ENCODE measurements at places on chromosomes 6 and 20. TPM values are rescaled to one million over a fixed set of nuclear protein-coding genes. Genes with fewer than 3 reads are reported as not detected.

The MICAL1 gene
- total RNA-seq: 71.6 TPM

DNA sequence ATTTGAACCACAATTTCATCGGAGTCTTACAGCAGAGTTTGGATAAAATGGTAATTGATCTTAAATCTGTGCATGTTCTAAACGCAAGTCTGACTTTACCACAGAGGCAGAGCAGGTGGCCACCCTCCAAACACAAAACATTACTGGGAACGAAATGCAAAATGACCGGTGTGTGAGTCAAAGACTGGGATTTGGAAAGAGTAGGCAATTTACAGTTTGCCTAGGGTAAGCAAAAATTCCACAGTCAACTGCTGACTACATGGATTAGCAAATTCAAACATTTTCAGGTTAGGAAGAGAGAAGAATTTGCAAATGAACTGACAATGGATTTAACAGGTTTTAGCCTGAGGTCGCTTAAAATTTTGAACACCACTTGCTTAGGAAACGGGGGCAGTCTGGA lies 444.4 kb downstream of the HDGFL1 start:
- no peak for DNase-seq

GRCh38 chr6:48449002-48449401 lies 338.0 kb upstream of the PTCHD4 start:
- DNase-seq: no peak

DNA sequence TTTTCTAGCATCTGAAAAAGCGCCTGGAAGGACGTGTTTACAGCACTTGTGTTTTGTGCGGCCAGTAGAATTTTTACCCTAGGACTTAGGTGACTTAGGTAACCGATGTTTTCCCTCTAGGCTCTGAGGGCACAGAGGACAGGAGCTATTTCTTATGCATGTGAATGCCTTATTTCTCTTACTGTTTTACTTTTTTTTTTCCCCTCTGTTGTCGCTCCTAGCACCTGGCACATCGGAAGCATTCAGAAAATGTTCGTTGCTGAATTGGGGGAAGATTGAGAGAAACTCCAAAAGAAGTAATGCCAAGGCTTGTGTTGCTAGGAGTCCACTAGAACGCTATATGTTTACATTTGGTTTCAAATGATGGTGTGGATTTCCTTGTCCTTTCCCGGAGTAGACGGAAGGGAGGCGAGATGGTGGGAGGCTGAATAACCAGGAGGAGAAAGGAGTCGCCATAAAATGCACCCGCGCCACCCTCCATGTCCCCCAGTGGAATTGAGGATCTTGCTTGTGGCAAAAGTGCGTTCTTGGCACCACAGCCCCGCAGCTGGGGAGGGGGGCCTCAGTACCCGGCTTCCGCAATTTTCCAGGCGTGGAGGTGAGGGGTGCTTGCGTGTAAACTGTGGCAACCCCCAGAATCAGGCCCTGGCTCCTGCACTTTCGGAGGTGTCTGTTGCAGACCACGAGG lies 6.9 kb downstream of the OLIG3 start:
- DNase-seq: no peak

Measured in Karpas-422 (cell line).